ENCODE measurements at places on chromosomes 4 and X.

DNA sequence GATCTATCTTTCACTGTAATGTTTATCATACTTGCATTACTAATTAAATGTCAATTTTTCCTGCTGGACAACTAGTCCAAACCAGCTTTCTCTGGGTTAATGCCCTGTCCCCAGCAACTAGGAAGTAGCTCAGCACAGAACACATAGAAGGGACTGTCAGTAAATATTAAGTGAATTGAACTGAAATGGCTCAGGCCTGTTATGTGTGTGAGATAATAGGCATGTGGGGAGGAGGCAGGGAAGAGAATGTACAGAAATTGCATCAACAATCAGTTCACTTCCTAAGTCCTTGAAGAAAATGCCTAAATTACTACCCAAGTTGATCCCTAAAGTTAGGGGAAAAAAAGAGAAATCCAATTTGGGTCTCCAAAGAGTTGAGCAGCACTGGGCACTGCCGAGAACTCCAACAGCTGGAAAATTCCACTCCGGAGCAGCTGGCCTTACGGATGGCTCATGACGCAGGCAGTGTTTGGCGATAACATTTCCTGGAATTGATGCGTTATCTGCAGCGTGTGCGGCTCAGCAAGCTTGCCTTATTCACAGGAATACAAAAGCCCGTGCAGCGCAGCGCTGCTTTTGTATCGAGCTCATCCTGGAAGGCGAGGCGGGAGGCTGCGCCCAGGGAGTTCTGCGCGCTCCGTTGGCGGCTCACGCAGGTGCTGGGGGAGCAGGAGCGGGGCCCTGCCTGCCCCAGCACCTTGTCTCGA, 297.3 kb upstream of the LCORL start:
- DNase-seq: no peak

- DNase-seq: no peak
Observed at GRCh38 chrX:120260369-120260768, 9.8 kb downstream of the ZBTB33 start.

- DNase-seq: no peak
Observed at GRCh38 chr4:751676-752075, 46.0 kb downstream of the PCGF3 start.

GRCh38 chrX:136318895-136319597, 18.3 kb downstream of the ADGRG4 start:
- no peak for DNase-seq

GRCh38 chrX:9899640-9900111, 67.5 kb upstream of the CLDN34 start:
- no peak for DNase-seq

- DNase-seq: no peak
Observed at GRCh38 chr4:141503260-141503659, 133.1 kb upstream of the IL15 start.

Measured in activated CD8-positive, alpha-beta memory T cell treated with anti-CD3 and anti-CD28 coated beads for 48 hours (primary cell).